ENCODE measurements at places on chromosomes 7 and 10.
A peak's percentile ranks its signal among the peaks of the same experiment; 100 is the strongest.

DNA sequence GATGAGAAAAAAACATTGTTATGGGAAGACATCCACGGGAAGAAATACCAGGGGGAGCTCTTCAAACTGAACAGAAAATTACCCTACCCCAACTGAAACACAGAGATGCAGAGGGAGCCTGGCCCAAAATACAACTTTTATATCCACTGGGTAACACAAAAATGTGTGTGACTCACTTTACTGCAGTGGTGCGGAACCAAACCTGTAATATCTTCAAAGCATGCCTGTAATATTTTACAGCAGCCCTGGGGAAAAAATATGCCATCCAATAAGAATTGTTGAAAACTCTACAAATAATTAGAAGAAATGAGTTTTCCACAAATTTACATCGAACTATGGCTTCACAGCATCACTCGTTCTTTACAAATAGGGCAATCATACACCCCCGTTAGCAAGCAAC lies 49.8 kb upstream of the SRRM3 start:
- DNase-seq: no peak

- no peak for DNase-seq
These were observed 226.2 kb upstream of the IMMP2L start for GRCh38 chr7:111788286-111789047.

DNA sequence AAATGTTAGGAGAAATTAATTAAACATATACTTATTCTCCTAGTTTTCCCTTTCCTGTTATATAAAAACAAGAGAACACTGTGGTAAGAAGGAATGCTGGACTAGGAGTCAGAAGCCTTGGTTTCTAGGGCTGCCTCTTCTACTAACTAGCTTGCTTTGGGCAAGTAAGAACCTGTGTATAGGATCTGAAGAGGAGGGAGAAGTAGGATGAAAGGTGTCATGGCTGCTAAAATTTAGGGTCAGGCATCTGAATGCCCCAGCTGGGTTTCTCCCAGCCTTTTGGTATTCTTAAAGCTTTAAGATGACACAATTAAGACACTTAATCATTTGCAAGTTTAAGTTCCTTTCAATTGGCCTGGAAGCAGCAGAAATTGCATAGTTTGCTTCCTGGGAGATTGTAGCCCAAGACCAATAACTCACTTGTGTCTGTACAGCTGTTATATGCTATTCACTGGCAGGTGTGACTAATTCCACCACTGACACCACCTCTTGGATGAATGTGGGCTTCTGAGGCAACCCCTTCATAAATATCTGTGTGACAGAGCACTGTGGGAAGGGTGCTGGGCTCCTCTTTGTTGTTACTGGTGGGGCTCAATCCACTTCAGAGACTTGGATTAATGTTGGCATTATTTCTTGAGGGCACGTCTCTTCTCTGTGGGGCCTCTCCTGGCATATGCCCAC lies 137.2 kb downstream of the LRMDA start:
- no peak for DNase-seq

- no peak for DNase-seq
These were observed 55.4 kb upstream of the SGMS1 start for GRCh38 chr10:50679149-50679548.

- no peak for DNase-seq
These were observed 2.8 kb upstream of the ABRAXAS2 start for GRCh38 chr10:124798781-124799180.

DNA sequence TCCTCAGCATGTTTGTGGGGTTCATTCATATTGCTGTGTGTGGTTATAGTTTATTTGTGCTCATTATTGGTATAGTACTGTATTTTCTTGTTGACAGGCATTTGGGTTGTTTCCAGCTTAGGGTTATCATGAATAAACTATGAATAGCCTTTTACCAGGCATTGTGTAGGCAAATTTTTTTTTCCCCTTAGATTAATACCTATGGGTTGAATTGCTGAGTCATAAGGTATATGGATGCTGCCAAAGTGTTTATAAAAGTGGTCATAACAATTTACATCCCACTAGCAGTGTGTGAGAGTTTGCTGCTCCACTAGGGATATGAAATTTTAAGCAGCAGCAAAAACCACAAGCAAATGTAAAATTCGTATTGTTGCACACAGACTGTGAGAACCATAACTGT lies 175.0 kb downstream of the PLPP4 start:
- no peak for DNase-seq

DNA sequence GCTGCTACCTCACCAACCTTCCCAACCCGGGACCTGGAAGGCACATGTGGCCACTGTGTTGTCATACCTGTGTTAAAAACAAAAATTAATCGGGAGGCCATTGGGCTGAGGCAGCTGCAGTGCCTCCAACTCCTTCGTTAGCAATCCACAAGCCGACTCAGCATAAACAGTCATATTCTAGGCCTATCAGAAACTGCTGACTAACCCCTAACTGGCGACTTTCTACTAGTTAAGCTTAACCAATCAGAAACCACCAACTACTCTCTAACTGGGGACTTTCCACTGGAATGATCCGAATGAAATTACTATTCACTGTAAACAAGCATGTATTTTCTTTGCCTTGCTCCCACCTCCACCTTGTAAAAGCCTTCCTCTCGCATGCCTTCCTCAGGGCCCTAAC lies 14.1 kb upstream of the TMEM72 start:
- no peak for DNase-seq

GRCh38 chr7:55563596-55564325 lies 8.5 kb downstream of the VOPP1 start:
- no peak for DNase-seq

DNA sequence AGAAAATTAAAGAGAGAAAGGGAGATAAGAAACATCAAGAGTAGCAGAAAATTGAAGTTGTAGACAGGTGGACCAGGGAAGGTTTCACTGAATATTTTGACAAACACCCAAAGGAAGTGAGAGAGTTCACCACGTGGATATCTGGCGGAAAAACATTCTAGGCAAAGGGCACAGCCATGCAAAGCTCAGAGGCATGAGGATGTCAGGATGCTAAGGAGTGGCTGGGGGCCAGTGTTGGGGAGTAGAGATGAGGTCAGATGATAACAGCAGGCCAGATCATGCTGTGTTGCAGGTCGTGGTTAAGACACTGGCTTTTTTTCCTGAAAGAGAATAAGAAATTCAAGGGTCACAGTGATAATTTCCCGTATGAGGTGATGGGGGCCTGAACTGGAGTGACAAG lies 181.9 kb downstream of the DGKI start:
- DNase-seq: no peak

GRCh38 chr7:77674878-77675277 lies 21.4 kb upstream of the RSBN1L start:
- DNase-seq: no peak

- no peak for DNase-seq
These were observed 25.3 kb downstream of the TNS3 start for GRCh38 chr7:47556511-47557180.

GRCh38 chr10:1465418-1465911 lies 271.9 kb downstream of the ADARB2 start:
- no peak for DNase-seq

DNA sequence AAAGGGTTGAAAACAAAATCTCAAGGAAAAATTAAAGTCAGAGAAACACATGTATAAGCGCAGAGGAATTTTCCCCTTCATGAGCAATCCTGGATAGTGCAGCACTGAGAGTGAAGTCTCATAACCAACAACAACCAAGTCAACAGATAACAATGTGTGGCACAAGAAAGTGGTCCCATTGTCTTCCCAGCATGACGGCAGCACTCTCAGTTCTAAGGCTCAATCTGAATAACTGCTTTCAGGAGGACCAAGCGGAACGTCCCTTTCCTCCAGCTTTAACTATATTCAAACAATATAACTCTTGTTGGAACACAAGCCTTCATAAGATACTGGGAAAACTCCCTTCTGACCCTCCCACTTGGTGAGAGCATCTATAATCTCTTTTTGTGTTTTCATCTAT lies 137.9 kb downstream of the RAPGEF5 start:
- DNase-seq: no peak

GRCh38 chr7:34673066-34673465 lies 15.0 kb downstream of the NPSR1 start:
- DNase-seq: no peak

GRCh38 chr7:44184206-44184872 lies 4.9 kb downstream of the GCK start:
- DNase-seq: no peak

DNA sequence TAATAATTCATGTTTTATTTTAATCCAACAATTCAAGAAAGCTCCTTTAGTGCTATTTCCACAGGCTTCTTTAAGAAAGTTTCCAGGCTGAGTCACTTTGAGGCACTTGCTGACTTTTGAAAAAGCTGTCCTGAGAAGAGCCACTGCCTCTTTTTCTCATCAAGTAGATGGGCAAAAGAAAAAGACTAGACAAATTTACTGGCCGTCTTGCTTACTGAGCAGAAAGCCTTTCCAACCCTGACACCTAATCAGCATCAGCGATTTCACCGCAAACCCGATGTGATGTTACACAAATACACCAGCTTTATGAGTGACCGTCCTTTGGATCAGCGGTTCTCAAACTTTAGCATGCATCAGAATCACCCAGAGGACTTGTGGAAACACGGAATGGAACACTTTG lies 24.3 kb downstream of the CTTNBP2 start:
- no peak for DNase-seq

- no peak for DNase-seq
These were observed 4.4 kb downstream of the BAG3 start for GRCh38 chr10:119655566-119656001.

GRCh38 chr10:93199191-93199751 lies 125.6 kb downstream of the CYP26A1 start:
- peak; percentile 57 for DNase-seq

DNA sequence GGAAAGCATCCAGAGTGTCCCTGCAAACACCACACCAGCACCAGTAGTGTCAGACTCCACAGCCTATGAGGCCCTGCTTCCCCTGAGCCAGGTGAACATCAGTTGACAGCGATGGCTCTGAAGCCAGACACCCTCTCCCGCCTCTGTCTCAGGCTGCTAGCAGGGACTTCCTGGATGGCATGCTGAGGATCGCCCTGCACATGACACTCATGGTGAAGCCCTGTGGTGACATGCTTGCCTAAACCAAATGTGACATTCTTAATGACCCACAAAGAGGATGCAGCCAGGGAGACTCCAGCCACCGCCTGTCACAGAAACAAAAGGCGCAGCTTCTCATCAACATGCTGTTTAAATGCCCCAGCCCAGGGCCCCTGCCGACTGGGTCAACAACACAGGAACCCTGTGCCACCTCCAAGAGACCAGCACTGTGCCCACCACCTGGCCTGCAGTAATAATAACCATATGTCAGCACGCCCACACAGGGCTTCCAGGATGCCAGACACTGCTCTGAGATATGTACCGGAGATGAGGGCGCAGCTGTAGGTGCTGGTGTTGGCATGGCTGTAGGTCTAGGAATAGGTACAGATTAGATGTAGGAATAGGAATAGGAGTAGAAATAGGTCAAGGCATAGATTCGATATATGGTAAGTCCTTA lies 81.3 kb downstream of the GRID1 start:
- DNase-seq: no peak

GRCh38 chr10:123143162-123143824 lies 4.6 kb upstream of the HMX2 start:
- no peak for DNase-seq

GRCh38 chr10:120075349-120075748 lies 182.8 kb downstream of the SEC23IP start:
- no peak for DNase-seq

GRCh38 chr7:28958235-28958979 lies at the start of gene TRIL:
TRIL (minus strand) TSS chr7:28958330; CDS start chr7:28958046, 284 bp downstream.
- DNase-seq: peak; percentile 59

DNA sequence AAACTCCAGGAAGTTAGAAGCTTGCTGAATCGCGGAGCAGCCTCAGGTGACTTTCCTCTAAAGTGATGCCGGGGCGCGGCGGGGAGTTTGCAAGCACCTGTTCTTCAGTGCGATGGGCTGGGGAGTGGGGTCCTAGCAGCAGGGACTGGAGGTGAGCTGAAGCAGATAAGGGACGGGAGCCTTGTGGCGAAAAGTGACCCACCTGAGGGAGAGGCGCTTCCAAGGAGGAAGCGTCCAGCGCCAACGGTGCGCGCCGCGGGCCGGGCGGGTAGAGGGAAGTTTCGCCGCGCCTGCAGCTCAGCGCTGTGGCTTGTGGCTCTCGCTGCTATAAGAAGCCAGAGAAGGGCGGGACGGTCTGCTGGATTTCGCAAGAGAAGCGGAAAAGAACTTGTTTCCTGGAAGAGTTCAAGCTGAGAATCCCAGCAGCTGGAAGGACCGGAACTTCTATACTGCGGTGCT lies at the start of gene STEAP4:
TSS of gene STEAP4 (minus strand) at position 305 of the 459 bp plus-strand sequence. CDS start 22,625 bp downstream, outside the sequence.
- peak; percentile 62 for DNase-seq

DNA sequence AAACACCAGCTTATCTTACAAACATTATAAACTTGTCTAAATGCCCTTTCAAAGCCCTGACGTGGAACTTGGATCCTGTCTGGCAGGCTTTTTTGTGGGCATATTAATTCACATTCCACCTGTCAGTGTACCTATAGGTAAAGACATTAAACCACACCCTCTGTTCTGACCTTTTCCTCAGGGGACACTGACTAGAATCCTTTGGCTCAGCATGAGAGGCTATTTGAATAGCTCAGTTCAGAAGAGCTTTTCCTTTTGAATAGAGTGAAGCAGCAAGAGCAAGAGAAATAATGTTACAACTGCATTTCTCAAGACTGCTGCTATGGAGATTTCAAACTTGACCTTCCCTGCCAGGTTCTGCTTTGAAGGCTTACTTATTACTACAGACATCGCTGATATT lies 76.9 kb downstream of the CYP51A1 start:
- DNase-seq: no peak

DNA sequence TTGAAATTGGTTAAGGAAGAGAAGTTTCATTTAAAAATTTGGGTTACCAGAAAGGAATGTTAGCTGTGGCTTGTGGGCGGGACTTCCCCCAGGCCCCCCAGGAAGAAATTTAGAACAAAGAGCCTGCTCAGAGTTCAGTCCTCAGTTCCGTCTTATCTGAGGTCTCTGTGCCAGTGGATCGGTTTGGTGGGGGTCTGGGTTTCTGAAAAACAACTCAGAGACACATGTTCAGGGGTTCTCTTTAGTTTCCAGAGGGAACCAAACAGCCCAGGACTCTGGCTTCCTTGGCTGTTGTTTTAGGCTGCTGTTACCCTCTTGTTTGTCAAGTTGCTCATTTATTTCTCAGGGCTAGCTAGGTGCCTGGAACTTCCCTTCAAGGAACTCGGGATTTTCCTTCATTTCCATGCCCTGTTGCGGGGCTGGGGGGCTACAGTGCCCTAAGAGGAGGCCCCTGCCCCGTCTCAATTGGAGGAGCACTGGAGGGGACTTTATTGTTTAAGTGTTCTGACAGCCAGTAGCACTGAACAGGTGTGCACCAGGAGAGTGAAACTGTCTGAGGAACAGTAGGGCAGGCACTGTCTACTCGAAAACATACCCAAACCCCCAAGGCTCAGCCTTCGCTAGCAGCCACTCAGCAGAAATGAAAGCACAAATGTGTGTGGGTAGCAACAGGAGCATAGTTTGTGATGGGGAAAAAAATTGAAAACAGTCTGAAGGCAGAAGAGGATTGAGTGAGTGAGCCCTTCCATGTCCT lies 59.9 kb downstream of the ALOX5 start:
- DNase-seq: no peak

GRCh38 chr7:157361537-157361936 lies 24.7 kb downstream of the DNAJB6 start:
- no peak for DNase-seq
